Mesenchymal stem cell (in vitro differentiated cells and primary cell): ENCODE measurements at places on chromosomes 12 and 14.

- peaks cover 17% of the 10 kb centered on the region for H3K27me3 ChIP-seq
- no peak overlapping the region for H3K27ac ChIP-seq
- peaks cover 3% of the 10 kb centered on the region for H3K36me3 ChIP-seq
- no peak overlapping the region for H3K4me3 ChIP-seq
- peaks cover 1% of the 10 kb centered on the region for H3K4me1 ChIP-seq
- peak; percentile 82 for DNase-seq
These were observed 67.2 kb downstream of the CCDC92 start for GRCh38 chr12:123905319-123905925.

DNA sequence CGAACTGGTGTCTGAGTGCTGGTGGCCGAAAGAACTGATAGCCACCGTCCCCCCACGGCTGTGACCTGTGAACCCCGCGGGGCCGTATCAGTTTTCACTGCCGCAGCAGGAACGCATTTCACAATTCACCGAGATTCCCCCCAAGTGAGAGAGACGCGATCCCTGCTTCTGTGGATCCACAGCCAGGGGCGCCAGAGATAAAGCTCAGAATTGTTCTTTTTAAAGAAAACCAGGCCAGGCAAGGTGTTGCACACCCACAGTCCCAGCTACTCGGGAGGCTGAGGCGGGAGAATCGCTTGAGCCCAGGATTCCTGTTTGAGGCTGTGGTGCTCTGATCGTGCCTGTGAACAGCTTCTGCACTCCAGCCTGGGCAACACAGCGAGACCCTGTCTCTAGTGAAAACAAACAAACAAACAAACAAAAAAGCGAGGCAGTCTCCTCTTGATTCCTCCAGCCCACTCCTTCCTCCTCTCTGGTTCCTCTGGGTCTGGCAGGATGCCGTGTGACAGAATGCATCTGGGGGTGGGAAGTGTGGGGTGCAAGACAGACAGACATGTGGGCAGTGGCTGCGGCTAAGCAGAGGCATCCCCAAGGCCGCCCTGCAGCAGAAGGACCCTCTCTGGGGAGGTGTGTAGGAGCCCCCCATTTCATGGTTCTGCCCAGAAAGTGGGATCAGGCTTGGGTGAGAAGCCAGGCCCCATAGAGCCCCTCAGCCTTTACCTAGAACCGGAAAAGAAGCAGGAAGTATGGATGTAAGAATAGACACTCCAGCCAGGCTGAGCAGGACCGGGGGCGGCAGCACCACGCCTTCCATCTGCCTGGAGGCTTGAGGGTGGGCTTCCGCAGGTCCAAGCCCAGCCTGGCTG is 39.2 kb upstream of the PPP1R13B start:
- H3K4me3 ChIP-seq, result no peak overlapping the region
- H3K27ac ChIP-seq, result no peak overlapping the region
- H3K27me3 ChIP-seq, result peaks cover 49% of the 10 kb centered on the region
- no peaks in the 10 kb centered on the region for H3K36me3 ChIP-seq

GRCh38 chr14:33232031-33232430 is 293.4 kb downstream of the NPAS3 start:
- DNase-seq, result peak; percentile 28
- H3K27me3 ChIP-seq, result peaks cover 7% of the 10 kb centered on the region
- no peaks in the 10 kb centered on the region for H3K4me1 ChIP-seq

- no peak overlapping the region for H3K4me3 ChIP-seq
- H3K36me3 ChIP-seq, result no peaks in the 10 kb centered on the region
- no peak for DNase-seq
- no peak overlapping the region for H3K27ac ChIP-seq
These were observed 597.3 kb downstream of the NRXN3 start for GRCh38 chr14:78767436-78767835.

DNA sequence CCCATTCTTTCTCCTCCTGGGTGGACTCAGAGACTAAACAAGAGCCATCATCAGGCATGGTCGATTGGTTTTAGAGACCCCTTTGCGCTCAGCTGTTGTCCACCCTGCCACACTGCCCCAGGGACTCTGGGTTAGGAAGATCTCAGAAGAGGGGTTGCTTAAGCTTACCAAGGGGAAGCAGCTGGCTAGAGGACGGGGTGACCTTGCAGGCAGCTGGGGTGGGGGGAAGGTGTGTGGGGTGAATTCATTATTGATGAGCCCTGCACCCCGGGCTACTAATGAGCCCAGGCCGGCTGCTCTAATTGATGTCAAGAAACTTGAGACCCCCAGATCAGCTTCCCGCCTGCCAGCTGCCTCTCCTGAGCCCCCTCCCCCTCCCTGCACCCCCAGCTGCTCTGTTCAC is 8.7 kb upstream of the ZNF385A start:
- no peak overlapping the region for H3K4me3 ChIP-seq
- H3K27me3 ChIP-seq, result no peaks in the 10 kb centered on the region
- no peak overlapping the region for H3K27ac ChIP-seq

- peaks cover 5% of the 10 kb centered on the region for H3K4me1 ChIP-seq
- peaks cover 48% of the 10 kb centered on the region for H3K36me3 ChIP-seq
- H3K27ac ChIP-seq, result peak overlapping the region; percentile 74
- no peak overlapping the region for H3K4me3 ChIP-seq
- DNase-seq, result no peak
These were observed 151.0 kb downstream of the EPS8 start for GRCh38 chr12:15638231-15638630.

DNA sequence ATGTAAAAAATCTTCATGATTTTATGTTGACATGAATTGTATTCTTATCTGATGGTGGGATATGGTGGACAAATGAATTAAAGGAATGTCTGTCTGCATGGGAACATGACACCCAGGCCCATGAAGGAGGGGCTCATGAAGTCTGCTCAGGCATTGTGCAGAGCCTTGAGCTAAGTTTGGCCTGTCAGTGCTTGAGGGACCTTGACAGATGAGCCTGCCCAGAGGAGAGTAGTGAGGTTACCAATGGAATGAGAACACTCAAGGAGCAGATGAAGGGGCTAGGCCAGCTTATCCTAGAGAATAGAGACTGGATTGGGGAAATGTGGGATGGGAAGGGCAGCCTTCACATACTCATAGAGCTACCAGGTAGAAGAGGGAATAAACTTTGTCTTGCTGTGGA is 68.8 kb downstream of the TMX1 start:
- no peaks in the 10 kb centered on the region for H3K36me3 ChIP-seq
- peaks cover 6% of the 10 kb centered on the region for H3K4me1 ChIP-seq
- no peak for DNase-seq
- H3K27ac ChIP-seq, result no peak overlapping the region
- no peak overlapping the region for H3K4me3 ChIP-seq

DNA sequence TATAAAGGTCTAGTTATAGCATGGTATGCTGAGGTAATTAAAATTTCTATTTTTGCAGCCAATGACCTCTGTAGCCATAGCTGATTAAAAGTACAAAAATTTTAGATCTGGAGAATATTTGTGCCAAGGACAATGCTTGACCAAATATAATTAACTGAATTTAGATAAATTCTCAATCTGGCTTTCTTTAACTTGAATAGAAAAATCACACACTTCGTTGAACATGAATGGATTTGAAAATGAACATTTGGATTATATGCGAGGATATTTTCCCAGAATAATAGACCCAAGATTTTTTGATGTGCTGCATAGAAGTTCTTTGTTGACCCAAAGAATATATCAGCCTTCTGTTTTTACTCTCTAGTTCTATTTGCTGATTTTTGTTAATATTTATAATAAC is 38.4 kb upstream of the G2E3 start:
- H3K36me3 ChIP-seq, result no peaks in the 10 kb centered on the region
- DNase-seq, result no peak
- no peak overlapping the region for H3K27ac ChIP-seq
- H3K4me3 ChIP-seq, result no peak overlapping the region
- no peaks in the 10 kb centered on the region for H3K27me3 ChIP-seq

DNA sequence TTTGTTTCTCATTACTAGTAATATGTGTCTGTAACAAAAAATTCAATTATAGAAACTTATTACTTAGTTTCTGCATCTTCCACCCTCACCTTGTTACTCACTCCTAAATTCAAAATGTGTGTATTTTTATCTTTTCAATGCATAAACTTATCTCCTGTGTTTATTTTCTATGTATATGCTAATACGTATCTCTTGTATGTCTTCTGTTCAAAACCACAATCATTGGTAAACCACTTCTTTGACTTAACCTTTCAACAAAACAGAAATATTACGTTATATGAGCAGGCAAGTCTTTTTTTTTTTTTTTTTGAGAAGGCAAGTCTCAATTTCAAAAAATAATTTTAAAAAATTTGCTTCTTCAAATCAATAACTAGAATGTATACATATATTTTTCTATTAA is 39.2 kb upstream of the RPH3A start:
- H3K4me1 ChIP-seq, result no peaks in the 10 kb centered on the region
- no peak overlapping the region for H3K4me3 ChIP-seq
- DNase-seq, result no peak
- no peak overlapping the region for H3K27ac ChIP-seq

GRCh38 chr14:57495416-57495815 is 1.8 kb upstream of the CCDC198 start:
- H3K27me3 ChIP-seq, result no peaks in the 10 kb centered on the region
- DNase-seq, result no peak
- peaks cover 1% of the 10 kb centered on the region for H3K4me1 ChIP-seq
- peak overlapping the region; percentile 97 for H3K27ac ChIP-seq
- no peaks in the 10 kb centered on the region for H3K36me3 ChIP-seq

DNA sequence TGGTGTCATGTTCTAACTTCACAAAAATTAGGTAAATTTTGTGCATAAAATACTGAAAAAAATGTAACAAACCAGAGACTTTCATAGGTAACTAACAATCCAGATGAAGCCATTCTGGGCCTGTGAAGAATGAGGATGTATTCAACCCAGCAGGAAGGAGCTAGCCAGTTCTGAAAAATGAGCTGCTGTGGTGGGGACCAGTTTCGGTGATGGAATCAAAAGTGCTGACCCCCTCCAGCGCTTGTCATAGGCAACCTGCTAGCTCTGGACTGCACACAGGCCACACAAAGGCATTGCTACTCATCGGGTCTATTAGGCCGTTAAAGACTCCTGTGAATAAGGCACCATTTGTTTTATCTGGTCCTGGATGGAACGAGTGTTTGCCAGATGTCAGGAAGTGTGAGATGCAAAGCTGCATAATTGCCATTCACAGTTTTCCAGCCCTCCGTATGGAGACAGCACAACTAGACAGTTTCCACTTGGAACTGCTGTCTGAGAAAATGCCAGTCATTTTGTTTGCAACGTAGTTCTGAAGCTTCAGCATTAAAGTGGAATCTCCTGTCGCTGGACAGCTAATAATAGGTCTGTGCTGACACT is 3.3 kb upstream of the RIMBP2 start:
- DNase-seq, result no peak
- no peaks in the 10 kb centered on the region for H3K36me3 ChIP-seq
- no peak overlapping the region for H3K4me3 ChIP-seq
- H3K4me1 ChIP-seq, result peaks cover 7% of the 10 kb centered on the region

- no peaks in the 10 kb centered on the region for H3K36me3 ChIP-seq
- no peaks in the 10 kb centered on the region for H3K4me1 ChIP-seq
- no peaks in the 10 kb centered on the region for H3K27me3 ChIP-seq
- no peak for DNase-seq
These were observed 187.2 kb downstream of the PRKD1 start for GRCh38 chr14:29740491-29740890.

- no peak overlapping the region for H3K27ac ChIP-seq
- DNase-seq, result no peak
- H3K4me3 ChIP-seq, result no peak overlapping the region
- H3K4me1 ChIP-seq, result no peaks in the 10 kb centered on the region
- no peaks in the 10 kb centered on the region for H3K36me3 ChIP-seq
These were observed 332.6 kb upstream of the SFSWAP start for GRCh38 chr12:131378176-131378842.

GRCh38 chr14:32707742-32708500 is 230.8 kb upstream of the NPAS3 start:
- H3K4me3 ChIP-seq, result no peak overlapping the region
- DNase-seq, result no peak
- no peaks in the 10 kb centered on the region for H3K36me3 ChIP-seq

DNA sequence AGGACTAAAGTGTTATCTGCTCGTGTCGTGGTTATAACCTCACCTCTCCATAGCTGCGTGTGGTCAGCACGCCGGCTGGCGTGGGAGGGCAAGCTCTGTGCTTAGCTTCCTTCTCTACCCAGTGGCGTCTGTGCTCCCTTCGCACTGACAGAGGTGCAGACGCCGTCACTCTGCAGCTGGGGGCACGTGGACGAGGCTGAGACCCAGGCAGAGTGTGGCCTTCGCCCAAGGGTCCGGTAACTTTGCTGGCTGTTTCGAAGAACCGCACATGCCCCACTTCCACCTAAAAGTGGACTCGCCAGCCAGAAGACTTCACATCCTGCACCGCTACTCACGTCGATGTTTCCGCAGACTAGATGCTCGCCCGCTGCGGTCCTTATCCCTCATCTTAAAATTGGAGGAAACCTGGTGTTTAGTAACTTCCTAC is 35.9 kb upstream of the DYNC1H1 start:
- no peak overlapping the region for H3K27ac ChIP-seq
- no peak overlapping the region for H3K4me3 ChIP-seq
- DNase-seq, result no peak
- no peaks in the 10 kb centered on the region for H3K27me3 ChIP-seq
- H3K4me1 ChIP-seq, result peaks cover 4% of the 10 kb centered on the region

GRCh38 chr12:114192549-114192948 is 213.4 kb downstream of the TBX5 start:
- no peak overlapping the region for H3K4me3 ChIP-seq
- no peaks in the 10 kb centered on the region for H3K4me1 ChIP-seq
- H3K27me3 ChIP-seq, result peaks cover 69% of the 10 kb centered on the region
- no peaks in the 10 kb centered on the region for H3K36me3 ChIP-seq
- DNase-seq, result no peak
- H3K27ac ChIP-seq, result no peak overlapping the region

GRCh38 chr12:104506676-104507401 is 50.1 kb downstream of the CHST11 start:
- DNase-seq, result no peak
- H3K27me3 ChIP-seq, result no peaks in the 10 kb centered on the region
- H3K4me3 ChIP-seq, result no peak overlapping the region
- no peak overlapping the region for H3K27ac ChIP-seq
- no peaks in the 10 kb centered on the region for H3K36me3 ChIP-seq

DNA sequence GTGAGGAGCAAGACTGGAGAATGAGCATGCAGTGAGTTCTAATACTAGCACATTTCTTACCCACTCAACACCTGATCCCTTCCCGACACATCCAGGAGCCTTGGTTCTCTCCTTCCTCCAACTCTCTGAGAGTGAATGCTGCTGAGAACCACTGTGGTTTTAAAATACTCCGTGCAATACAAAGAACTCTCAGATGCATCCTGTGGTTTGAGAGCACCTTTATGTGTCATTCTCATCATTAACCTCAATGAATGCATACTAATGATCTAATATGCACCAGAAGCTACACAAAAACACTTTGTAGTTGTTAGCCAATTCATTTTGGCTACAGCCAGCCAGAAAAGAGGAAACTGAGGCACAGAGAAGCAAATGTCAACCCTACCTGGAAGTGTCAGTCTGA is 87.6 kb downstream of the GALNT8 start:
- H3K4me1 ChIP-seq, result peaks cover 12% of the 10 kb centered on the region
- no peak for DNase-seq
- H3K4me3 ChIP-seq, result no peak overlapping the region
- H3K27ac ChIP-seq, result no peak overlapping the region
- H3K36me3 ChIP-seq, result no peaks in the 10 kb centered on the region

GRCh38 chr12:67269633-67270573 is 745 bp downstream of the CAND1 start:
- peak overlapping the region; percentile 88 for H3K27ac ChIP-seq
- no peaks in the 10 kb centered on the region for H3K27me3 ChIP-seq
- H3K4me1 ChIP-seq, result peaks cover 6% of the 10 kb centered on the region
- DNase-seq, result no peak

GRCh38 chr12:96063046-96063445 is 27.7 kb upstream of the LTA4H start:
- DNase-seq, result peak; percentile 9
- no peaks in the 10 kb centered on the region for H3K36me3 ChIP-seq
- H3K4me3 ChIP-seq, result no peak overlapping the region
- no peak overlapping the region for H3K27ac ChIP-seq
